ENCODE measurements at places on chromosomes 5 and 9.

GRCh38 chr5:41347569-41347968 is 134.2 kb upstream of the C6 start:
- DNase-seq: no peak

- DNase-seq: no peak
Measured at GRCh38 chr9:84397822-84398221, 57.3 kb upstream of the SLC28A3 start.

- DNase-seq: no peak
Measured at GRCh38 chr9:19934301-19934871, 145.5 kb upstream of the SLC24A2 start.

- no peak for DNase-seq
Measured at GRCh38 chr5:94113-94892, 2.3 kb downstream of the PLEKHG4B start.

GRCh38 chr5:167309941-167310517 is 981.4 kb upstream of the WWC1 start:
- no peak for DNase-seq
